Ovary (tissue), 10 donors: ENCODE measurements at places on chromosomes 7 and 10.
A peak's percentile ranks its signal among the peaks of the same experiment; 100 is the strongest.

GRCh38 chr7:81007051-81007450, 88.2 kb upstream of the SEMA3C start:
- DNase-seq, result no peak

DNA sequence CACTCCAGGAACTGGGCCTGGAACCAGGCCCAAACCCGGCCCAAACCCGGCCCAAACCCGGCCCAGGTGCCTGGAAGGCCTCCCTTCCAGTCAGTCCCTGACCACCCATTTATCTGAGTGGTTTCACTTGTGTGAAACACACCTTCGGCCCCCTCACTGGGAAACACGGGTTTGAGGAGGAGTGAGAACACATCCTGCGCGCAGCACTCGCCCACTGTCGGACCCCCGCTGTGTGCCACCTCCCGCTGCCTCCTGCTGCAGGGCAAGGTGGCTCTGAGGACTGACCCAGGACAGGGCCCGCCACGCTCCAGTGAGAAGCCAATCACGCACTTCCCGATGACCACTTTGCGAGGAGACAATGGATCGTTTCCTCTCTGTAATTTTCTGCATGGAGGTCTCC, 197.5 kb downstream of the BUB3 start:
- DNase-seq, result no peak

DNA sequence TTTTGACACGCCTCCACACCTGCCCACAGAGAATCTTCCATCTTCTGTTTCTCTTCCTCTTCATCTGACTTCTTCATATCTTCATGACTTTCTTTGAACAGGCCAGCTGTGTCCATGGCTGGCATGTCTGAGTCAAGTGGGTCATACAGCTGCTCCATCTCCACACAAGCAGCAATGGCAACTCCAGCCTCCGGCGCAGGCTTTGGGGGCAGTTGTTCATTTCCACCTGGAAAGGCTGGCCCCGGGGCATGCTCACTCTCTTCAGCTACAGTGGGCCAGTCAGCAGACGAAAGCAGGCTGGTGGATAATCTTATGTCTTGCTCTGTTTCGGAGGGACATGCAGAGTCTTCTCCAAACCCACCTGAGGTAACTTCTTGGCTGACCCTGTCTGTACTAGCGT, 155.6 kb upstream of the TARP start:
- DNase-seq, result no peak

DNA sequence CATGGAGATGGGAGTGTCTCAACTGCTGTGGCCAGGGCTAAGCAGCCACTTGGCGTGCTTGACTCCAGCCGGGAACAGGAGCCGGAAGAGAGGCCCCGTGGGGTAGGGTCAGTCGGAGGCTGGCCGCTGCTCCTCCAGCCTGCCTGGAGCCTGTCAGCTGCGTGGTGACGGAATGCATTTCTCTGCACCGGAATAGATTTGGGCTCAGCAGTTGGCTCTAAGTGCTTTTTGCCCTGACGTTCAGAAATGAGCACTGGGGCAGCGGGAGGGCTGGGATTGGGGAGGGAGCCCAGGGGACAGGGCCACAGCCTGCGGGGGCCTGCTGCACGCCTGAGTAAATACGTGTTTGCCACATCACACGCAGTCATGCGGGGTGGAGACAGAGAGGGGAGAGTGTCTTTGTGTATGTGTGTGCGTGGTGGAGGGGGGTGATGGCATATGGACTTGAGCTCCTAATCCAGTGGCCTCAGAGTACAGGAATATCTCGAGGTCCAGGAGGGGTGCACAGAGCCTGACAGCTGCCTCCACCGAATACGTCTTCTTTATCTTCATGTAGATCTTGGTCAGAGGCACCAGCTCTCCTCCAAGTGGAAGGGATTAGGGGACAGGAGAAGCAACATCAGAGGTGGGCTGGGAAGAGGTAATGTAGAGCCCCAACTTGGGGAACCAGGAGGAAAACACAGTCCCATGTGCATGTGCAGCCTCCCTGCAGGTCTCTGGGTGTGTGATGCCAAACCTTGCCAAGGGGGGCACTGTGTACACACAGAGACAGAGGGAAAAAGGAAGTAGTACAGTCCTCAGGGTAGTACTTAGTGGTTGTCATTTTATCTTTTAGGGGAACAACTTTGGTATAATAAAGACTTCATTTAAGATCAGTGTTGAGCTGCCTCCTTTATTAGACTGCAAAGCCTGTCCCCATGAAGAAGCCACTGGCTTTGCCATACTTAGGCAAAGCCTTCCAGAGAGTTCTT, 151.4 kb downstream of the CDH23 start:
- DNase-seq, result peak; percentile 80

GRCh38 chr7:28130277-28130676, 50.3 kb downstream of the JAZF1 start:
- DNase-seq, result no peak

DNA sequence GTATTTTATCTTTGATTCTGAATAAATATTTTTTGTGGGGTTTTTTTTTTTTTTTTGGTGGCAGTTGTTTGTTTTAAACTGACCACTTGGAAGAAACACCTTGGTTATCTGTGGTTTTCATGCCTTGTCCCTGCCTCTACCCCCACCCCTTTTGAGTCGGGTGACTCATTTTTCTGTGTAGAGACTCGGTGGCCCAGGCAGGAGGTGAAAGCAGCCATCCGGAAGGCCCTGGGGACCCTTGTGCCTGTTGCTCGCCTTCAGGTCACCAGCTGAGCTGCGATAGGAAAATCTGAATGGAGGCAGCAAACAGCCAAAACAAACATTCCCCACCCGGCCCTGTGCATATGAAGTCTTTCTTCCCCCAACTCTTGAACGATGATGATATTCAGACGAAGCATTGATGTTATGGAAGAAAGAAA, 22.8 kb downstream of the CYP17A1 start:
- DNase-seq, result no peak

DNA sequence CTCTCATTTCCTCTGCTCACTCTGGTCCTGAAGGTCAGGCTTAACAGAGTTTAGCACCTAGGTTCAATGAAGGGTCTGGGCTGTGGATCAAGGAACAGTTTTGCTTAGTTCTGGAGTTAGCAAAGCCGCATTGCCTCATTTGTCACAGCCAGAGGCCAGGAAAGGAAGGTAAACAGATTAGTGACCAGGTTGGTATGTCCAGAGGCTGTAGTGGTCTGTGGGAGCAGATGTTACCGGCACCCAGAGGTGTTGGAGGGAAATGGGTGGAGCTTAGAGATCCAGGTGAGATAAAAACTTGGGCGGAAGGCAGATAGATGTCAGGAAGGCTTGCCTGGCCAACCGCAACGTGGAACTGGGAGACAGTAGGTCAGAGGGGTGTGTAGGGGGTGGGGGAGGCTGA, 36.6 kb upstream of the ZMIZ2 start:
- no peak for DNase-seq

DNA sequence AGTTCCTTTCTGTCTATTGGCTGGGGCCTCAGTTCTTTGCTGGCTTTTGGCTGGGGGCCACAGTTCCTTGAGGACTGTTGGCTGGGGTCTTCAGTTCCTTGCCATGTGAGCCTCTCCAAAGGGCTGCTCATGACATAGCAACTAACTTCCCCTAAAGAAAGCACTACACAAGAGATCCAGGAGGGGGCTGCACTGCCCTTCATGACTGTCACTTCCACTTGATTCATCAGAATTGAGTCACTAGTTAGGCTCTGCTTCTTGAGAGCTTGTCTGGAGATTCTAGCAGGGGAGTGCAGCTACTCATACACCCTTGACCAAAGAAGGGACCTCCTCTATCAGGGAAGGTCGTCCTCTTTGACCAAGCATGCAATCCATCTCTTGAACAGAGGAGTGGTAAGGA, 38.0 kb upstream of the MKX start:
- DNase-seq, result peak; percentile 37

DNA sequence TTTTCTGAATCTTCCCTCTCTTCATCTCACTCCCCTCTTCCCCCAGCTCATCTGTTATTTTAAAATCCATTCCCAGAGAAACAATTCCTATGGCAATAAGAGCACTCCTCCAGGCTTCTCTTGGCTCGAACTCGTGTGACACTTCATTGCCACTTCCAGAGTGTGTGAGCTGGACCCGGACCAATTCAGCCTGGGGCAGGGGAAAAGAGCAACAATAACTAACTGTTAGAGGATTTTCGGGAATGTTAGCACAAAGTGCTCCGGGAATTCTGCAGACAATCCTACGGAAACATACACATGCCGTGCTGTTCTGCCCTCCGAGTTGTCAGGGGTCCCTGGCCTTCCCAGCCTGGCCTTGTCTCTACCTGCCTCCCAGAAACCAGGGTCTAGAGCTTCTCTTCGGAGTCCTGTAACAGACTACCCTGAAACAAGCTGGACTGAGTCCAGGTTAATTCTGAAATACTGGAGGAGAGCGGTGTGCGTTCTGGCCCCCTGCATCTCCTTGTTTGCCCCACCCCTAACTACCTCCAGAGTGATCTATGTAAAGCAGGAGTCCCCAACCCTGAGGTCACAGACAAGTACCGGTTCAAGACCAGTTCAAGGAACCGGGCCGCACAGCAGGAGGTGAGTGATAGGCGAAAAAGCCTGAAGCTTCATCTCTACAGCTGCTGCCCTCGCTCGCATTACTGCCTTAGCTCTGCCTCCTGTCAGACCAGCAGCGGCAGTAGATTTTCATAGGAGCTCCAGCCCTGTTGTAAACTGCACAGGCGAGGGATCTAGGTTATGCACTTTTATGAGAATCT, 11.3 kb downstream of the COL26A1 start:
- no peak for DNase-seq

DNA sequence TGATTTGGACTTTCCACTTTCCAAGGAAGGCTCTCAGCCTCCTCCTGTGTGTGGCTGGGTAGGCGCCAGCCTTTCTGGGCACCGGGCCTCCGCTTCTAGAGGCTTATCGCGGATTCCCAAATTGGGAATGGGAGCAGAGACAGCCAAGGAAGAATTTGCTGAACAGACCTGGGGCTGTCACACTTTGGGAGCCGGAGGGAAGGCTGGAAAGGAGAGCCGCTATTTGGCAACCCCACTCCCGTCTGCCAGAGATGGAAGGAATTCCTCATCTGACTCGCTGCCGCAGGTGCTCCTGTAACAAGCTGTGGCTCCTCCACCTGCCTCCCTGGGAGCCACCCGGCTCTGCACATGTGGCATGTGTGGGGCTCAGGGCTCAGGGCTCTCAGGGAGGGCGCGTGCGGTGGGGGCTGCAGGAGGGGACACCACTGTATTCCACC, 50.8 kb upstream of the ECHDC3 start:
- no peak for DNase-seq

GRCh38 chr7:82319674-82320118, 123.9 kb downstream of the CACNA2D1 start:
- DNase-seq, result peak; percentile 70

DNA sequence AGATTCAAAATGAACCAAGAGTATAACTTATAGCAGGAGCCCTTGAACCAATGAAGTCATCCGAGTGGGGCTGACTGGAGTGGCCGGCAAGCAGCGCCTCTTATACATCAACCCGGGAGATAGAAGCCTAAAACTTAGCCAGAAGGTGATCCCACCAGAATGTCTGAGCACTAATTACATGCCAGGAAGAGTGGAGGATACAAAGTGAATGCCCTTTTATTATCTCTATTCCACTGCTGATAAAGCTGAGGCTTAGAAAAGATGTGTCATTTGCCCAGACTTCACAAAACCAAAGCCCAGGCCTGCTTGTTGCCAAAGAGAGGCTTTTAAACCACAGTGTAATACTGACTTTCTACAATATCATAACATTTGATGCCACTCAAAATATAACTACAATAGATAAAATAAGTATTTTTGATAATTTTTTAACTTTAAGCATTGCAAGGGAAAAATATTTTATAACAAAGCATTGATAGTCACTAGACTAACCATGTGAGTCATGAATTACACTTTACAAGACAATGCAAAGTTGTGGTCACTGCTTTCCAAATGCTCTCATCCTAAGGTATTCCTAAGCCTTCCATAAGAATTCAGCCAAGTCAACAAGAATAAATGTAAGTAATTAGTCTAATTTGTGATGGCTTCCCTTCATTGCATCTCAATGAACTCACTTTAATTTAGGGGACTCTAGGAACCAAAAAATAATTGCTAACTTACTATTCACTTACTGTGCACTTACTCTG, 58.6 kb upstream of the ARID5B start:
- no peak for DNase-seq

- DNase-seq, result no peak
Observed at GRCh38 chr10:101793526-101793925, 10.3 kb upstream of the NPM3 start.

- DNase-seq, result no peak
Observed at GRCh38 chr7:57400531-57401155, 49.3 kb upstream of the ZNF716 start.

- peak; percentile 42 for DNase-seq
Observed at GRCh38 chr10:35640474-35640873, 1.6 kb downstream of the FZD8 start.

DNA sequence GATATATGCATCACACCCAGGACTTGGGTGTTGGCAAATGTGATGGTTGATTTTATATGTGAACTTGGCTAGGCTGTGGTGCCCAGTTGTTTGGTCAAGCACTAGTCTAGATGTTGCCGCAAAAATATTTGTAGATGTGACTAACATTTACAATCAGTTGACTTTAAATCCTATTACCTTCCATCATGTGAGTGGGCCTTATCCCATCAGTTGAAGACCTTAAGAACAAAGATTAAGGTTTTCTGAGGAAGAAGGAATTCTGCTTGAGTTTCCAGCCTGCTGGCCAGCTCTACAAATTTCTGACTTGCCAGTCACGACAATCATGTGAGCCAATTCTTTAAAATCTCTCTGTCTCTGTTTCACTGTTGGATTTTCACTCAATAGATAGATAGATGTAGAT, 20.3 kb downstream of the TSPAN13 start:
- DNase-seq, result no peak

GRCh38 chr7:84236398-84236797, 41.8 kb upstream of the SEMA3A start:
- no peak for DNase-seq

DNA sequence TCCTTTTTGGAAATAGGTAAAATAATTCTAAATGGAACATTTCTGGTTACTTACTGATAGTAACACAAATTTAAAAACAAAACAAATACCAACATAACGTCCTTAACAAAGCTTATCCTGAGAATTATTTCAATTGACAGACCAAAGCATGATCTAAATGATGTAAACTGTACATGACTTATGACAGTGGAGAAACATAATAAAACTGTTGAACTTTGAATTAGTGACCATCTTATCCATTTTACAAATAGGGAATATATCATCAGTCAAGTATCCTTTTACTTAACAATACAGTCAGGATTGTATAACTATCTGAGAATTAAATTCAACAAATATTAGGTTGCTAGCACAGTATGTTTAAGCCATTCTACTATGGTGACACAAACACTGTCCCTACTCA, 2.4 kb downstream of the IPMK start:
- DNase-seq, result no peak

- no peak for DNase-seq
Observed at GRCh38 chr10:22900841-22901601, 26.8 kb upstream of the ARMC3 start.

- no peak for DNase-seq
Observed at GRCh38 chr7:127751490-127752448, 99.8 kb downstream of the SND1 start.

DNA sequence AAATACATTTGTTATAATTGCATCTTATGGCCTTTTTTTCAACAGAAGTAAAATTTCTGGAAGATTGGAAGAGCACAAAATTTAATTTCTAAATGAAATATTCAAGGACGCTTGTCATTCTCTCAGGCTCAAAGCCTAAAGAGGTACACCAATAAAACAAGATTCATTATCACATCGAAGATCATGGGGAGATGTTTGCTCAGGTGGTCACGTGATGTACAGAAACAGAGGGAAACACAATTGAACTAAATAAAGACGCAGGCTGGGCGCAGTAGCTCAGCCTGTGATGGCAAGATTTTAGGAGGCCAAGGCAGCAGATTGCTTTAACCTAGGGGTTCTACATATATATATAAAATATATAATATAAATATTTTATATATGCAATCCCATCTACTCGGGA, 37.3 kb upstream of the TMEM254 start:
- DNase-seq, result no peak
